Adrenal gland (tissue), 19 donors: ENCODE measurements at places on chromosomes 2 and 18.

- H3K27ac ChIP-seq, result no peak overlapping the region
- no peaks in the 10 kb centered on the region for H3K27me3 ChIP-seq
- H3K4me1 ChIP-seq, result no peaks in the 10 kb centered on the region
- DNase-seq, result no peak
- H3K36me3 ChIP-seq, result no peaks in the 10 kb centered on the region
Observed at GRCh38 chr2:232117413-232117812, 155.9 kb downstream of the DIS3L2 start.

GRCh38 chr18:62506495-62507143 lies 16.2 kb upstream of the ZCCHC2 start:
- H3K27ac ChIP-seq, result peak overlapping the region; percentile 24
- DNase-seq, result no peak
- peak overlapping the region; percentile 62 for H3K4me3 ChIP-seq
- no peaks in the 10 kb centered on the region for H3K27me3 ChIP-seq
- H3K36me3 ChIP-seq, result no peaks in the 10 kb centered on the region

DNA sequence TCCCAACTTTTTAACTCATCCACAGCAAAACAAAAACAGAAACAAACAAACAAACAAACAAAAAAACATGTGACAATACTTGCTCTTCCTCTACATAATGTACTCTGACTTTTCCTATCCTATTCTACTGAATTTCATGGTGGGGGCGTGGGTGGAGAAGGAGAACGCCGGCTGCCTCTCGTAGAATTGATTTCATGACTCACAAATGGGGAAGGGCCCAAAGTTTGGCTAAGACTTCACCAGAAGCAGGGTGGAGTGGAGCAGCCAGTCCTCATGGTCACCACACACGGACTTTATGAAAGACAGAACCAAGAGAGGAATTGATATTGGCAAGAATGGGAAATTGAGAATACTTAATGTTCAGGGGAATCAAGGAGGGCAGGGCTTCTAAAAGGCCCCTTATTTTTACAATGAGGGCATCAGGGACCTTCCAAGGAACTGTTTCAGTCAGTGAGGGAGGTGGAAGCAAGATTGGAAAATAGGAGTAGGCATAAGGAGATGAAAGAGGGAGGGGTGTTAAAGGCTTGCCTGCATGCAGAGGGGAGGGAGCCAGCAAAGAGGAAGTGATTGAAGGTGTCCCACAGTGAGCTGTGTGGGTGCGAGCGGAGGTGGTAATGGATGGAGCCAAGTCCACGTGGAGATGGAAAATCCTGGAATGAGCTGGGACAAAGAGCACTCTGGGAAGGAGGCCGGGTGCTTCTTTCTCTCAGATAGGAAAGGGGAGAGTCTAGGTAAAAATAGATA lies 27.9 kb downstream of the MARCHF4 start:
- no peaks in the 10 kb centered on the region for H3K36me3 ChIP-seq
- no peak overlapping the region for H3K4me3 ChIP-seq
- no peaks in the 10 kb centered on the region for H3K4me1 ChIP-seq

DNA sequence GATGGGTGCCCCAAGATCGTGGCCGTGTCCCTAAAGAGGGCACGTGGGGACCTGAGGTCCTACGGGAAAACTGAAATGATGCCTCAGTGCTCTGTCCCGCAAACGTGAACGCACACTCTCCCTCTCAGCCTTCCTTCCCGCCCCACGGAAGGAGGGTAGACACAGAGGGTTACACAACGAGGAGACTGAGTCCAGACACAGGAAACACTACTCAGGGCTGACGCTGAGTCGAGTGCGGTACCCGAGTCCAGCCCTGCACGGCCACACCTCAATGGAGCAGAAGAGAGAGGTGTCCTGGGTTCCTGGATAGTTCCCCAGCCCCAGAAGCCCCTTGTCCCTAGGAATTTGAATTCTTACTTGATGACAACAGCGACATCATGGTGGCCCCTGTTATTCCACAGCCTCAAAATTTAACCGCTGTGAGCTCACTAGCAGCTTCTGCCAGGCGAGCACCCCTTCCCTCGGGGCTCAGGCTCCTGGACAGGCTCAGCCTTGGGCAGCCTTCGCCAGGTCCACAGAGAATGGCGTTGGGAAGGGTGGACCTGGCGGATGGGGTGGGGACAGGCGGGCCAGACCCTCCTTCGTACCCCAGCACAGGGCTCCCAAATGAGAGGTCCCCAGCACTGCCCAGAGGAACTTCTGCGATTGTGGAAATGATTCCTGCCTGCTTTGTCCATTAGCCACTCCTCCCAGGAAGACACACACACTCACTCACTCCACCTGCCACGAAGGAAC lies 980 bp upstream of the RNPEPL1 start:
- H3K4me1 ChIP-seq, result peaks cover 49% of the 10 kb centered on the region
- H3K36me3 ChIP-seq, result no peaks in the 10 kb centered on the region
- H3K27ac ChIP-seq, result no peak overlapping the region
- no peak overlapping the region for H3K4me3 ChIP-seq
- DNase-seq, result peak; percentile 20
- no peaks in the 10 kb centered on the region for H3K27me3 ChIP-seq

DNA sequence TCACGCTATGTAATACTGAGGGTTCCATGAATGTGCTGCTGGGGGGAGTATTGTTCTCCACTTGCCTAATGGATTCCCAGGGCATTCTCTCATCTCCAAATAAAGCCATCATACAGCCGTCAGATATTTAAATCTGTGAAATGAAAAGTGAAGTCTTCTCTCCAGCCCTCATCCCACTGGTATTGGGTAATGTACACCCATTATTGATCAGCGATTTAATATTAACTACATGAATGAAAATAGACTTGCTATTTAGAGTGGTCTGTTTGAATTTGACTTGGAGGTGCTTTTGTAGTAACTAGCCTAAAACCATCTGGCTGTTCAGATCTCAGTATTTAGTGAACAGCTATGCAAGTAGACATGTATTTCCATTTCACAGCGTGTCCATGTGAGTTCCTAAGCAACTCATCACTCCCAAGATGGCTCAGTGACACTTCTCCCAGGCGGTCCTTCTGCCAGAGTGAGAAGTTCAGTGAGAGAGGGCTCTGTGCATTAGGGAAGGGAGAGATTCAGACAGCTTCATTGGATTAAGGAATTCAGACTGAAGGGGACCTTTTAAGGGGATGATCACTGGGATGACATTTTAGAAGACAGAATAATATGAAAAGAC lies 140.7 kb downstream of the WDSUB1 start:
- DNase-seq, result no peak
- no peaks in the 10 kb centered on the region for H3K27me3 ChIP-seq
- H3K4me1 ChIP-seq, result peaks cover 9% of the 10 kb centered on the region
- no peak overlapping the region for H3K4me3 ChIP-seq
- no peaks in the 10 kb centered on the region for H3K36me3 ChIP-seq

- peak; percentile 77 for DNase-seq
- H3K27ac ChIP-seq, result peak overlapping the region; percentile 81
- peaks cover 15% of the 10 kb centered on the region for H3K4me1 ChIP-seq
- no peak overlapping the region for H3K4me3 ChIP-seq
- H3K27me3 ChIP-seq, result no peaks in the 10 kb centered on the region
Observed at GRCh38 chr2:237315170-237315828, 98.7 kb downstream of the COL6A3 start.

DNA sequence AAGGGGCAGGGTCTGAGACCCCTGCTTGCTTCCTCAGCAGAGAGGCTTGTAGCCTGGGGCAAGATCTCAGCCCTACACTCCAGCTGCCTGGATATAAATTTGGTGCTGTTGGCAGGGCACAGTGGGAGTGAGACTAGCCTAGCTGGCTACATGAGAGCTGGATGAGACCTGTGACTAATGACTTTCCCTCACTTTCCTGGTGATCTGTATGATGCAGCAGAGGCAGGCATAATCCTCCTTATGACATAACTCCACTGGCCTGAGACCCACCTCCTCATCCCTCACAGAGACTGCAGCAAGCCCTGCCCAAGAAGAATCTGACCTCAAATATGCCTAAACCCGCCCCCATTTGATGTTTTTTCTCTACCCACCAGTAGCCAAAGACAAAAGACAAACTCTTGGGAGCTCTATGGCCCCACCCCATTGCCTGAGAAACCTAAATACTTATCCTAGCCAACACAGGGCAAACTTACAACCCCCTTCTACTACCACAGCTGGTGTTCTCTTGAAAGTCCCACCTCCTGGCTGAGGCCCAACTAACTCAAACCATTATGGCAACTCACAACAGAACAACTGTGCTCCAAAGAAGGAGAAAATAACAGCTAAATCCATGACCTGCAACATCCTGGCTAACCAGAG lies 102.7 kb downstream of the NR4A2 start:
- H3K27ac ChIP-seq, result no peak overlapping the region
- no peaks in the 10 kb centered on the region for H3K27me3 ChIP-seq
- no peak for DNase-seq
